ENCODE measurements at places on chromosomes 12 and 14.
A peak's percentile ranks its signal among the peaks of the same experiment; 100 is the strongest.

DNA sequence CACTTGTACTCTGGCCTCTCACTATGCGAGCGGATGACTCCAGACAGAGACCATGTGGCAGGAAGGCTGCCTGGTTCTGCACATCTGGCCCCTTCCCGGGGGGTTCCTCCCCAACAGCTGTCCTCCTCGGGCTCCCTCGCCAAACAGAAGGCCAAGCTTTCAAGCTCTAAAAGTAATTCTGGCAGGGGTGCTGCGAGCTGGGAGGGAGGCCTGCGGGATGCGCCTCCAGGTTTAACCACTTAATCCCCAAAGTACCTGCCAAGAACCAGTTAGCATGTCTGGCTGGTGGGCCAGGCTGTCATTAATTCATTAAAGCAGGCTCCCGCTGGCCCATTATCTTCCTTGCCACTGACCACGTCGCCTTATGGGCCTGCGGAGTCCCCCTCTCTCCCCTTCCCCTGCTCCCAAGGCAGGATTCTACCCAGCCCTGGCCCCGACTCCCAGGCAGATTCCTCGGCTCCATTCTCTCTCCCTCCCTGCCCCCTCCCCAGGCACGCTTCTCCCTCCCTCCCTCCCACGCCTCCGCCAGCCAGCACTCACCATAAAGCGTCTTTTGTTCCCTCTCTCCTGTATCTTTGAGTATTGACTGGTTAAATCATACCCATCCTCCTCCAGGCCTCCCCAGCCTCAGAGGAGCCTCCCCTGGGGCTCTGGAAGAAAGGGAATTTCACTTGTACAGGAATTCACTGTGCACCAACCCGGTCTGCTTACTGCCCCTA, 4.9 kb downstream of the HRK start:
- no peak for DNase-seq

- no peak for DNase-seq
These were observed 6.0 kb upstream of the TEX52 start for GRCh38 chr12:2862876-2863275.

GRCh38 chr12:129552996-129553750, 350.7 kb downstream of the TMEM132D start:
- DNase-seq, result peak; percentile 89

GRCh38 chr12:91877022-91877421, 268.6 kb downstream of the BTG1 start:
- DNase-seq, result peak; percentile 49

GRCh38 chr14:85501751-85502150, 28.2 kb upstream of the FLRT2 start:
- no peak for DNase-seq

- no peak for DNase-seq
These were observed 15.0 kb upstream of the MANSC4 start for GRCh38 chr12:27794818-27795584.

GRCh38 chr12:52558781-52559445, 6.0 kb upstream of the KRT71 start:
- no peak for DNase-seq

- no peak for DNase-seq
These were observed 41.5 kb downstream of the FAM186A start for GRCh38 chr12:50354908-50355307.
